Parietal lobe (tissue), 2 donors: ENCODE measurements at places on chromosomes 16 and 17. TPM values are rescaled to one million over a fixed set of nuclear protein-coding genes. Genes with fewer than 3 reads are reported as not detected.

IKZF3 gene
- total RNA-seq: under 0.01 TPM

CD300LB gene
- total RNA-seq: not detected

ODF4 gene
- not detected for total RNA-seq

TVP23C gene
- total RNA-seq: 169 TPM
